ENCODE measurements at places on chromosomes 3 and 15.

- DNase-seq, result no peak
These were observed 773.4 kb downstream of the ROBO1 start for GRCh38 chr3:78994174-78995027.

DNA sequence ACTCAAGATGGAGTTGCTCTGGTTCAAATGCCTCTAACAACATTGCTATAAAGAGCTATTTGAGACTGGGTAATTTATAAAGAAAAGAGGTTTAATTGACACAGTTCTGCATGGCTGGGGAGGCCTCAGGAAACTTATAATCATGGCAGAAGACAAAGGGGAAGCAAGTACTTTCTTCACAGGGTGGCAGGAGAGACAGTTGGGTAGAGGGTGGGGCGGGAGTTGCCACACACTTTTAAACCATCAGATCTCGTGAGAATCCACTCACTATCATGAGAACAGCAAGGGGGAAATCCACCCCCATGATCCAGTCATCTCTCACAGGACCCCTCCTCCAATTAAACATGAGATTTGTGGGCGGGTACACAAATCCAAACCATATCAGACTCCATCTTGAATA, 30.7 kb downstream of the MAP2K5 start:
- DNase-seq, result no peak

- DNase-seq, result no peak
These were observed 70.5 kb downstream of the MGLL start for GRCh38 chr3:127751782-127752181.

DNA sequence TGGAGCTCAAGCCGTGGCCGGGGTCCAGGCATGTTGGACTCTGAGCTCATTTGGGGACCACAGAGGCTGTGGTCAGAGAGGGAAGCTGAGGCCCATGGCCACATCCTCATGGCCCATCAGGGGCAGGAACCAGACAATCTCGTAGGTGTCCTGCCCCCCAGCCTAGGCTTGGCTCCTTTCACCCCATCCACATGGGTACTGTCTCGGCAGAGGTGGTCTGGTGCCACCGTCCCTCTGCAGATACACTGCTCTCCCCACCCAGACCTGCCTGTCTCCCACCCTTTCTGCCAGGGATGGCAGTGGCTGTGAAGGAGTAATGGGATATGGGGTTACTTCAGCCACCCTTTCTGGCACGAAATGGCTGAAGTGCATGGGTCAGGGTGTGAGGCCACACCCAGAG, 7.9 kb downstream of the PRSS50 start:
- DNase-seq, result no peak

GRCh38 chr3:12743583-12743982, 15.5 kb downstream of the TMEM40 start:
- DNase-seq, result no peak

DNA sequence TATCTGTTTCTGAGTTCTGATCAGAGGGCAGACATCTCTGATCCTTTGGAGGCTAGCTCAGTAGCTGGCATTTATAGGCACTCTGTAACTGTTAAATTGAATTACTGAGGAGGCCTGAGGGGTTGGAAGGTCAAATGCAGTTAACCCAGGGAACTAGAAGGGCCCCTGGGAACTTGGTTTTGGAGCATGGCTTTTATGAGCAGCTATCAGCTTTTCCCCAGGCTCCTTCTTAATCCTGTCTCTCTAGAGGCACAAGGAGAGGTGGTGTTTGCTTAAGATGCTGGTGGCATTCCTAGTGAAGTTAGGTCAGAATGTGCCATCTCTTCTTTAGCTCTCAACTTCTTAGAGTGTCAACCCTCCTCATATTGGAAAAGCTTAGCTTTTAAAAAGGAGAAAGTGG, 128.9 kb downstream of the LPP start:
- DNase-seq, result no peak

GRCh38 chr15:43514241-43515057, 3.0 kb upstream of the MAP1A start:
- peak; percentile 28 for DNase-seq

DNA sequence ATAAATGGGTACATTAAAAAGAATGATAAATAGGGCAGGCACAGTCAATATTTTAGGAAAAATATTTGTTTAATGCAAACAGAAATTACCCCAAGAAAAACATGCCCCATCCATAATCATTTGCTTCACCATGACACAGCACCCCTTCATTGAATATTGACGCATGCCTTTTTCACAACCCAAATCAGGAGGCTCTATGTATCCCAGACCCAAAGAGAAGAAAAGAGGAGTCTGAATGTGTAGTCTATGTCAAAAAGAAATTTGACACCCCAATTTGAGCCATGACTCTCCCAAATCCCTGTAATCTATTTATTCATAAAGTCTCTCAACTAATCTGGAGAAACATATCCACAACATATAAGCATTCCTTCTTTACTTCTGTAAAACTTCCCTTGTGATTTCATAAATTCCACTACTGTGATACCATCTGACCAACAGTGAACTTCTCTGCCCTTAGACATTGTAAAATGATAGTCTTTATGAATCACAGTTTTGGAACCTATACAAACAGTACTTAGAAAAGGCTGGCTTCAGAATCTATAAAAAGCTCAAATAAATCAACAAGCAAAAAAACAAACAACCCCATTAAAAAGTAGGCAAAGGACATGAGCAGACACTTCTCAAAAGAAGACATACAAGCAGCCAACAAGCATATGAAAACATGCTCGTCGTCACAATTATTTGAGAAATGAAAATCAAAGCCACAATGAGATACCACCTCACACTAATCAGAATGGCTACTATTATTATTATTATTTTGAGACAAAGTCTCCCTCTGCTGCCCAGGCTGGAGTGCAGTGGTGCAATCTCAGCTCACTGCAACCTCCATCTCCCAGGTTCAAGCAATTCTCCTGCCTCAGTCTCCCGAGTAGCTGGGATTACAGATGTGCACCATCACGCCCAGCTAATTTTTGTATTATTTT, 53.4 kb upstream of the XRN1 start:
- DNase-seq, result peak; percentile 89

GRCh38 chr3:9217784-9218513, 31.5 kb downstream of the SRGAP3 start:
- DNase-seq, result no peak

GRCh38 chr3:14256046-14256445, 77.4 kb downstream of the LSM3 start:
- DNase-seq, result no peak

- no peak for DNase-seq
These were observed 171.1 kb downstream of the ZBBX start for GRCh38 chr3:167209011-167209410.

- DNase-seq, result no peak
These were observed 131.5 kb downstream of the MEX3B start for GRCh38 chr15:81914333-81914732.

DNA sequence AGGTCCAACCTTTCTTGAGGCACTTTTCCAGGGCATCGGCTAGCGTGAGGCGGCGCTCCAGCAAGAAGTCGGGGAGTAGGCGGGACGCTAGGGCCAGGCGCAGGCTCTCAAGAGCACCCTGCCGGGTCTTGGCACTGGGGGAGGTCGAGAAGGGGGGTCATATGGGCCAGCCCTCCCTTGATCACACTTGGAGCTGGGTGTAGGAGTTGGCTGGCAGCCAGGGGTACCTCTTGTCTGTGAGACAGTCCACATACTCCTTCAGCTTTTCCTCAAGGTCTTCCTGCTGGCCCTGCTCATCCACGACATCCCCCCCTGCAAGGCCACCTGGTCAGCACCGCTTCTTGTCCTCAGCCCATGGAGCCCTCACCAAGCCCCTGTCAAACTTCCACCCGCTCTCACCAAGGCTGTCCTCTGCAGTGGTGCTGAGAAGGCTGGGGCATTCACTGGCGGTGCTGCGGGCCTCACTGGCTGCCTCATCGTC, 2.0 kb downstream of the IFRD2 start:
- no peak for DNase-seq

GRCh38 chr15:101276501-101277037, 716 bp downstream of the SELENOS start:
- DNase-seq, result peak; percentile 34

DNA sequence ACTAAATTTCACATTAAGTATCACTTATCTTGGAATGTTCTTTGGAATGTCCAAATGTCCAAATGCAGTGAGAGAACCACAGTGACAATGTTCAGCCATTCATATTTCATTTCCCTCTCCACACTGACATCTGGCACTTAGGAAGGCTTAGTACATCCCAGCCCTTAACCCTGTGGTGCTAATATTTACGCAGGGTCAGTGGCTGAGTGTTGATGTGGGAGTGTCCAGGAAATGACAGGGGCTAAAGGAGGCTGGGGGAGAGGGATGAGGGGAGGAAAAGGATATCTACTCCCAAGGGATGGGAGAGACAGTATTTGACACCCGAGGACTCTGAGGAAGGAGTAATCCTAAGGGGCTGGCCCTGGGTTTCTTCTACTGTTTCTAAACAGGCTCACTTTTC, 14.1 kb upstream of the CCR4 start:
- DNase-seq, result no peak

- DNase-seq, result no peak
These were observed 824.2 kb downstream of the AGBL1 start for GRCh38 chr15:86903642-86904421.

- DNase-seq, result no peak
These were observed 12.9 kb downstream of the SPINT1 start for GRCh38 chr15:40856746-40857145.

DNA sequence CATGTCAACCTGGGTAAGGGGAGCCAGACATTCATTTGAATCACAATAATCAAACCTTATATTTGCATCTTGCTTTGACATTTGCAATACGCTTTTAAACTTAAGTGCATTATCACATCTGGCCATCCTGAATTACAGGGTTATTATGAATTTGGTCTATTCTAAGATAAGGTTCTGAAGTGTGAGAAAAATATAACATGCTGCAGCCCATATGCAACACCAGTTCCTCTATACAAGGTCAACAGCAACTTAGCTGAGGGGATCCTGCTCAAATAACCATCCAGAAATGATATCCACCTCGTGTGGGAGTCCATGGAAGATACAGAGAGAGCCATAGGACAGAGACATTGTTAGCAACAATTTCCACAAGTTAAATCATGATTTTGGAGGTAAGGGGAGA, 72.7 kb upstream of the RAD18 start:
- no peak for DNase-seq

DNA sequence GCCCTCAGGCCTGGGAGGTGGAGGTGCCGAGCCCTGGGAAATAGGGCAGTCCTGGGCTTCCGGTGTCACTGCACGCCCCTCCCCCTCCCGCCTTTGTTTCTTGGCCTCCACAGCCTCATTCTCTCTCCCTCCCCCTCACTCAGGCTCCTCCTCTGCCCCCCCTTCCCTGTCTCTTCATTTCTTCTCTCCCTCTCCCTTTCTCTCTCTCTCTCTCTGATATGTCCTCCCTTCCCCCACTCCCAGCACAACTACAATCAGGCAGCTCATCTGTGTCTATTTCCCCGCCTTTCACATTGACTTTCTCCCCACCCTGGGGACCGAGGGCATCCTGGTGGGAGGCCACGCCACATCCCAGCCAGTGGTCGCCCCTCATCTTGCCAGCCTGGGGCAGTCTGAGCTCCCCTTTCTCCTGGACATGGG, 40.2 kb downstream of the IDH2 start:
- no peak for DNase-seq

DNA sequence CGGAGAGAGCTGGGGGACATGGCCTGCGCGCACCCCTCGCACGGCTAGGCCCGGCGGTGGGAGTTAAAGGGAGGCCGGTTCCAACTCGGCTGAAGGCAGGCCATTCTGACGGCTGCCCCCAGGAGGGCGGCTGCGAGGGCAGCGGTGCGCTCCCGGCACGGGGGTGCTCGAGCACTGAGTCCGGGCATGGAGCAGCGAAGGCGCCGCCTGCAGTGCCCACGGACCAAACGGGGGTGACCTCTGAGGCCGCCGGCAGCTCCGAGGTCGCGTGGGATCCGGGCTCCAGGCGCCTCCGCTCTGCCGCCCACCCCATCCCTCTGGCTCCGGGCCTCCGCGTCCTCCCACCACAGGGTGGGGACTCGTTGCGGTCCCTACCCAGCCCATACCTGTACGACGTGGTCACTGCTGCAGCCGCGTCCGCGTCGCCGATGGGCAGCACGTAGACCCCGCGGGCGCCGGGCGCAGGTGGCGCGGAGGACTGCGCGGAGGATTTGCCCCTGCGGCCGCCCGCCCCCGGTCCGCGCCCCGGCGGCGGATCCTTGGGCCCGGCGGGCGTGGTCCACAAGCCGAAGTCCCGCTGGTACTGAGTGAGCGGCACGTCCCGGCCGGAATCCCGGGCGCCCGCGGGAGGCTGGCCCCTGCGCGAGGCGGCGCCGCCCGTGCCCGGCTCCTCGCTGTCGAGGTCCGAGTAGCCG, 469 bp downstream of the MAP6D1 start:
- no peak for DNase-seq

- no peak for DNase-seq
These were observed 61.0 kb downstream of the WNT7A start for GRCh38 chr3:13818919-13819318.

GRCh38 chr3:13009132-13009945, 63.9 kb downstream of the IQSEC1 start:
- no peak for DNase-seq

DNA sequence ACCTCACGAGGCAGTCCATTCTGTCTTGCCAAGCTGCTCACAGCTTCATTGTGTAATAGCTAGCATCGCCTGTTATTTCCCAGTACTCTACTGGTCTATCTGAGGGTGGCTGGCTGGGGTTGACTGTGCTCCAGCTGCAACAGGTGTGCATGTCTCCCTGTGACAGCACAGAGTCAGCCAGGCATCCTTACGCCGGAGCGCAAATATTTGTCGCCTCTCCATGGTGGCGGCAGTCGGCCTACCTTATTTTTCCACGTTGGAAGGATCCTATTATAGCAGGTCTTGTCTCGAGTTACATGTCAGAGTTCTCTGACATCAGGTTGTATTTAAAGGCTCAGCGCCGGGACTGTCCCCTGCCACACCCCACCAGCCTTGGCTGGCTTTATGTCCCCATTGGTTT, 307.1 kb downstream of the TLE3 start:
- no peak for DNase-seq

DNA sequence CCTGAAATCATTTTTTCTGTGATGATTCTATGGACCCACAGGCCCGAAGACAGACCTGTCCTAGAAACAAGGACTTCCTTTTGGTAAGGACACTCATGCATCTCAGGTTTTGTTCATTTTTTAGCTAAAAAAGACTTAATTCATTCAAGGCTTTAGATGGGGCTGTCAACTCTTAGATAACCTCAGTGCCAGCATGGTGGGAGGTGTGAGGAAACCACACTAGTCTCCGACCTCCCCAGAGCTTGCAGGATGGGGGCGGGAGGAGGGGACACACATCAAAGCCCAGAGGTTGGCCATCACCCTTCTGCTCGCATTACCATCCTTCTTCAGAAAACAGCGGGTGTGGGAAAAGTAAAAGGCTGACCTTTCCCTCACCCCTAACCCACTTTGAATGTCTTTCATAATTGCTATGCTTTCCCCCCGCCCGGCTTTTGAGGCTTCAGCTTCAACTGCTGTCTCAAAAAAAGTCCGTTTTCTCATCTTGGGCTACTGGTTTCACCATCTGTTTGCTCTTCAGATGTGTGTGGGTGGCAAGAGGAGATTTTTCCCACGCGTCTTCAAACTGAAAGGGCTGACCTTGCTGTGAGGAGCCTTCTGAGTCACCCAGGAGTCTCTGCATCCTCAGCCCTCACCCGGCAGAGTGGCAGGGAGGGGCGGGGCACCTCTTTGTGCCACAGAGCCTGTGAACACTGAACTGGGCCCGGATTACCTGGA, 27.6 kb upstream of the CXCR6 start:
- DNase-seq, result peak; percentile 88
